Heart right ventricle (tissue), 16 donors: ENCODE measurements at places on chromosomes 12 and 14.
A peak's percentile ranks its signal among the peaks of the same experiment; 100 is the strongest.

GRCh38 chr12:56591126-56591525 is 39.0 kb downstream of the BAZ2A start:
- no peak for DNase-seq

DNA sequence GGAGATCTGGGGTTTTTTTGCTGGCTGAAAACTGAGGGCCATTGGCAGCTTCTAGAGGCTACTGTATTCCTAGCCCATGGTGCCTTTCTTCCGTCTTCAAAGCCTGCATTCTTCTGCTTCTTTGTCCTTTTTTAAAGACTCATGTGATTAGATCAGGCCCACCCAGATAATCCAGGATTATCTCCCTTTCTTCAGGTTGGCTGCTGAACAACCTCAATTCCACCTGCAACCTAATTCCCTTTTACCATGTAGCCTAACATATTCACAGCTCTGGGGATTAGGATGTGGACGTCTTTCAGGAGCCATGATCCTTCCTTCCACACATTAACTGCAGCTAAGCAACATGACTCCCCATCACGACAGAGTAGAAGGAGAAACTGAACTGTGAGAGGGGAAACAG is 985.5 kb downstream of the DIO2 start:
- no peak for DNase-seq

GRCh38 chr12:87280356-87280755 is 748.8 kb downstream of the C12orf50 start:
- no peak for DNase-seq

DNA sequence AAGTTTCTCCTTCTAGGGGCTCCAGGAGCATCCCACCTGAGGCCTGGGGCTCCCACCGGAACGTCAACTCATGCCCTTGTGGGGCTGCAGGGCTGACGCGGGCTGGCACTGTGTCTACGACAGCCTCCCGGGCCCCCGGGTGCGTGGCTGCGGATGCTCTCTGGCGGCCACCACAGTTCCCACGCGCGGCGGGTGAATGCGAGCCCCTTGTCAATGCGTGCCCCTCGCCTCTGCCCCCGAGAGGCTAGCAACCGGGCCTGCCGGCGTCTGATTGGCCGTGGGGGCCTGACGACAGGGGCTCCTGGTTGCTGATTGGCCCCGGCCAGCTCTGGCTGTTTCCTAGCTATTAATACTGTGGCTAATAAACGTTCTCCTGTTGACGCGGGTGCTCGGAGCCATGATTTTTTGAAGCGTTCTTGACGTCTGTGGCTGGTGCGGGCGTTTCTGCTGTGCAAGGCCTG is 1.8 kb upstream of the MEG3 start:
- peak; percentile 22 for DNase-seq

GRCh38 chr12:111519083-111519482 is 80.0 kb downstream of the ATXN2 start:
- DNase-seq: no peak

DNA sequence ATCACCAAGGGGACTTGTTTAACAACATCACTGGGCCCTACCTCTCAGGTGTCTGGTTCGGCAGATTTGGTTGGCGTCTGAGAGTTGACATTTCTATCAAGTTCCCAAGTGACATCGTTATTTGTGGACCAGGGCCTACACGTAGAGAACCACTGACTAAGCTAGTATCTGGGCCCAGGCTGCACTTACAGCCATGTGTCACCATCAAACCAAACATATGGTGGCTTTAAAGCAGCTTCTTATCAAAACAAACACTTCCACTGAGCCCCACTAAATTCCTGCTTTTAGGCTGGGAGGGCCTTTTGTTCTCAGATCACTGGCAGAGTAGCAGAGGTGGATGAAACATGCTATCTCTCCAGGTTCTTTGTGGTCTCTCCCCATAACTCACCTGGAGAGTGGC is 220.5 kb downstream of the PELI2 start:
- DNase-seq: no peak

GRCh38 chr12:109582636-109583035 is 9.0 kb downstream of the MVK start:
- DNase-seq: peak; percentile 56

DNA sequence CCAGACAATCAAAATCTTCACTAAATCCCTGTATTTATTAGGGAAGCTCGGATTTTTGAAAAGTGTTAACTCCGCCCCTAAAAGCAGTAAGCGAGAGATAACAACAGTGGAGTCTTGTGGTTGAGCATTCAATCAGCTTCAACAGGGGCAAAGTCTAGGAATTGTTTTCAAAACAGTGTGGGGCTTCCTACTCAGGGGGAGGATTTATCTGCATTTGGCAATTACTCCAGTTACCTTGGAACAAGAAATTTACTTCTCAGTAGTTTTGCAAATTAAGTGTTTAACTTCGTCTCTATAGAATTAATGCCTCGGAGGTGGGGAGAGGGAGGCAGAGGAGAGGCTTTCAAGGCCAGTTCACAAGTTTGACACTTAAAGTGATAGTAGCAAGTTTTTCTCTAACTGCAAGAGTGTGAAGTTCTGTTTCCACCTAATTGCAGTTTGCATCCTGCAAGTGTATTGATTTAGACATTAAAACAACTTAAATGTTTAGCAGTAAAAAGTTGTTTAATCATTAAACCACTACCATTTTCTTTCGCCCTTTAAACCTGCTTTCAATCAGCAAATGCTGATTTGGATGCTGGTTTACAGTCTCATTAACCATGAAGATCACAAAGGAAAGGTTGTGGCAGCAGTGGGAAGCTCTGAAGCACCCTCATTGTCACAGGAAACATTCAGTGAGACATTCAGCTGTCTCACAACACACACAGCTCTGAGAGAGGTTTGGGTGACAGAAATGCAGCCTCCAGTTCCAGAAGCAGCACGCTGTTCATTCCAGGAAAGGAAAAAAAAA is 102.0 kb downstream of the HMGA2 start:
- no peak for DNase-seq

DNA sequence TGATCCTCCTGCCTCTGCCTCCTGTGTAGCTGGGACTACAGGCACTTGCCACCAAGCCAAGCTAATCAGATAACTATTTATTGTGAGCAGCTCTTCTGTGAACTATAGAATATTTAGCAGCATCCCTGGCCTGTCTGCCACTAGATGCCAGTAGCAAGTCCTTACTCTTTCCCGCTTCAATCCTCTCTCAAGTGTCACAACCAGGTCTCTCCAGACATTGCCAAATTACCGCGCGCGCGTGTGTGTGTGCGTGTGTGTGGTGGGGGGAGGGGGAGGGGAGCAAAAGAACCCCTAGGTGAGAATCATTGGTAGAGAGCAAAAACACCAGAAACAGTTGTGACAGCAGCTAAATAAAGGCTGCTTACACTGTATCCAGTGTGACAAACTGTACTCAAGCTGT is 49.9 kb downstream of the PPP2R5E start:
- DNase-seq: no peak

GRCh38 chr12:74415633-74416032 is 122.0 kb upstream of the ATXN7L3B start:
- no peak for DNase-seq

DNA sequence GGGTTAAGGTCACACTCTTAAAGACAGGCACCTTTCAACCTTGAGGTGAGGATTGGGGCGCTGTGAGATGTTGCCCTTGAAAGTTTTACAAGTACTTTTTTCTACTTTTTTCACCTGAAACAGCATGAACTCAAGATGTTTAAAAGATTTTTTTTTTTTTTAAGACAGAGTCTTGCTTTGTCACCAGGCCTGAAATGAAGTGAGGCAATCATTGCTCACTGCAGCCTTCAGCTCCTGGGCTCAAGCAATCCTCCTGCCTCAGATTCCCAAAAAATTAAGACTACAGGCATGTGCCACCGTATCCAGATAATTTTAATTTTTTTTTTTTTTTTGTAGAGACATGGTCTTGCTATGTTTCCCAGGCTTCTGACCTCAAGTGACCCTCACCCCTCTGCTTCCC is 243.9 kb downstream of the DIO2 start:
- no peak for DNase-seq

DNA sequence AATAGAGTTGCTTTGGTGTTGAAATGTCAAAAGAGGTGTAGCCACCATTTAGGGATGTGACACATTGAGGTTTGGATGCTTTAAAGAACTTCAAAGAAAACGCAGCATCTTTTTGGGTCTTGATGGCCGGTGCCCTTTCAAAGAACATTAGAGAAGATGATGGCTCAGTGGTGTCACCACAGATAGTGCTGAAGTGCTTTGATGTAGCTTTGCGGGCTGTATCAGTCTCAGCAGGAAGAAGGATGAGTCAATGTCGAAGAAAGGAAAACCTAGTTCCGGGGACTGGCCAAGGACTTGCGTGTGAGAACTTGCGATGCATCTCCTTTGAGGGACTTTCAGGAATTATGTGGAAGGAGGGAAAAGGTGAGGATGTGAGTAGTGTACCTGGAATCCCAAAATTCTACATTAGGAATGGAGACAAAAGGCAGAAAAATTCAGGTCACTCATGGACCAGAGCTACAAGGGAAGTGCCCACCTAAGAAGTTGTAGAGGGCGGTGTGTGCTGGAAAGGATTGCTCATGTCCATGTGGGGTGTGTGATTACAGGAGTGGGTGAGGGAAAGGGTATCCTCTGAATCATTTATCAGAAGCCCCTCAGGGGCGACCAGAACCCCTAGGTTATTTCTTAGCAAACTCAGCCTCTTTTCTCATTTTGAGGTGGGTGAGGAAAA is 39.7 kb upstream of the GZMB start:
- DNase-seq: no peak

- DNase-seq: no peak
These were observed 7.6 kb upstream of the VASH1 start for GRCh38 chr14:76753541-76754198.

- DNase-seq: no peak
These were observed 100.5 kb downstream of the EXOC5 start for GRCh38 chr14:57168138-57168679.

DNA sequence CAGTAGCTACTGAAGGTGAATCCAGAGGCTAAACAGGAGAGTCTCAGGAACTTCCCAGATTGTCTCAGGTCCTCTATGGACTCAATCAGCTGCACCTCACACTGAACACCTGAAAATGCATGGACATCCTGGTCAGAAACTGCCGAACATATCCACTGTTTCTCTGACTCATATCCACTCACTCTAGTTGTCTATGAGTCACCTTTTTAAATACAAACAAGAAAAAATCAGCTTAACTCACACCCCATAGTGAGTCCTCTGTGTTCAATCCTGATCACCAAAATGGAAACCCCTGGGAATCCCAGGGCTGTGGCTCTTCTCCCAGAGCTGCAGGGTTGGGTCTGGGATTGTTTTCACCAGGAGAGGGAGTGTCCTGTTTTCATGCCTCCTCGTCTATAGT is 556.7 kb downstream of the TMEM121 start:
- no peak for DNase-seq

- peak; percentile 35 for DNase-seq
These were observed 2.4 kb downstream of the NR4A1 start for GRCh38 chr12:52053536-52054209.

DNA sequence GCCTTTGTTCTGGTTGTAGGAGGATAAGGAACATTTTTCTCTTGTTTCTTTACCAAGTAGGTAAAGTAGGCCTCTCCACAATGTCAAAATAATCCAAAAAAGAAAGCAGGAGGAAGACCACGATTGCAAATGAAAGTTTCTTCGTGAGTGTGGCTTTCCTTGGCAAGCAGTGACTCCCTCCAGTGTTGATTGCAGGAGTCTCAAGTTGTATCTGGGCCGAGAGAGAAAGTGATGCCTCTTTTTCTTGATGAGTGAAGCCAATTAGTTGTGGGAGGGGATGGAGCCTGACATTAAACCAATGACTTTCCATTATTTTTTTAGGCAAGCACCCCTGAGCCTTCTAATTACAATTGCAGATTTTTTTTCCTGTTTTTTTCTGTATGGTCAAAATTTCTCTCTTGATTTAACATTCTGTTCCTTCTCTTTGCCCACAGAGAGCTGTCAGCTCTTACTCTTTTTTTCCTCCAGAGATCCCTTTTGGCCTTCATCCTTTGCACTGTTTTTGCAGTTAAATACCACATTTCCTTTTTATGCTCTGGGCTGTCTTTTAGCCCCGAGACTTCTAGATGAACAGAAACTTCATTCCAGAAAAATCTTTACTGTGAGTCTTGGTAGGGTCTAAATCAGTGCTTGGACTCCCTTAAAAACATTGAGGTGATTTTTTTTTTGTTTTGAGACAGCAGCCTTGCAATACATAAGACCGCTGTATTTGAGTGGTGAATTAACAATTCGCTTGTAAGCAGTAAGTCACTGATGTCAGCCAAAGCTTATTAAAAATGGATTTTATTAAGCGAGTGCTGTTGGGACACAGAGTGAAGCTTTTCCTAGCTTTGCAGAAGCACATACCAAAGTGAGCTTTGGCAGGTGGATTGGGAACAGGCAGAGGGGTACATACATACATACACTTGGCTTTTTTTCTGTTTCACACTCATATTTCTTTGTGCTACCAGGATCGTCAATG is 15.8 kb downstream of the FBXW8 start:
- DNase-seq: no peak
